ENCODE measurements at places on chromosomes 1 and 21. TPM values are rescaled to one million over a fixed set of nuclear protein-coding genes. Genes with fewer than 3 reads are reported as not detected.

ESPN gene
- total RNA-seq = 33.4 TPM

ORC1 gene
- total RNA-seq = 5.7 TPM

CHIT1 gene
- total RNA-seq = 0.20 TPM

CA6 gene
- total RNA-seq = not detected

CRYBG2 gene
- total RNA-seq = 111 TPM

PEX11B gene
- 31.6 TPM for total RNA-seq

TDRD10 gene
- 0.44 TPM for total RNA-seq

TAS1R1 gene
- not detected for total RNA-seq

DNA sequence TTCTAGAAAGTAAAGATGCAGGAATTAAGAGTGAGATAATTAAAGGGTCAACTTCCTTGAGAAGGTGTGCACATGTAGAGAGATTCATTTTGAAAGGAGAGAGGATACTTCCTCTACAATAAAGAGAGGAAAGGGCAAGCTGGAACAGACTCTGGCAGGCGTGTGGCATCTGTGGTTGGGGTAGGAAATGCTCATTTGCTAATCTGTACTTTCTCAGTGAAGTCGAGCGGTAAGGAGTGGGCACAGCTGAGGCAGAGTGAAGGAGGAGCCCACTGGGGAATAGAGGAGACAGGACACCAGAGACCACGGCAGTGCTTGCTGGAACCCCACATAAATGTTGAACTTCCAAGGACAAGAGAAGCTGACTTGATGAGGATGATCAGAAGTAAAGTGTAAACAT lies 49.1 kb downstream of the PCSK9 start:
- ATAC-seq = no peak

DNA sequence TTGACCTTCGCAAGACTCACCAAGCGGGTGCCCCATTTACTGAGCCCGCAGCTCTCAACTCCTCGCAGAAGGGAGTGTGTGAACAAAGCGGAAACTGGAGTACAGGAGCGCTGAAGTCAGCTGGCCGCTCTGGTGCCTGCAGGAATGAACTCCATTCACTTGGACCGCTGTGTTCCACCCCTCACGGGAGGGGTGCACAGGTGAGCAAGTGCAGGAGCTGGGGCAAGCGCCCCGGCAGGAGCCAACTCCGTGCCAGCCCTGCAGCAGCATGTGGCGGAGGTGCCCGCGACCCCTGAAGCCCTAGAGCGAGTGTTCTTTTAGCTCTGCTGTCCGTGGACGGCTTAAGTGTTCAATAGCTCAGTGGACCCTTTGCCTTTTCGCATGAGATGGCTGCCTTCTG lies 471.6 kb upstream of the ADGRL4 start:
- no peak for ATAC-seq

DNA sequence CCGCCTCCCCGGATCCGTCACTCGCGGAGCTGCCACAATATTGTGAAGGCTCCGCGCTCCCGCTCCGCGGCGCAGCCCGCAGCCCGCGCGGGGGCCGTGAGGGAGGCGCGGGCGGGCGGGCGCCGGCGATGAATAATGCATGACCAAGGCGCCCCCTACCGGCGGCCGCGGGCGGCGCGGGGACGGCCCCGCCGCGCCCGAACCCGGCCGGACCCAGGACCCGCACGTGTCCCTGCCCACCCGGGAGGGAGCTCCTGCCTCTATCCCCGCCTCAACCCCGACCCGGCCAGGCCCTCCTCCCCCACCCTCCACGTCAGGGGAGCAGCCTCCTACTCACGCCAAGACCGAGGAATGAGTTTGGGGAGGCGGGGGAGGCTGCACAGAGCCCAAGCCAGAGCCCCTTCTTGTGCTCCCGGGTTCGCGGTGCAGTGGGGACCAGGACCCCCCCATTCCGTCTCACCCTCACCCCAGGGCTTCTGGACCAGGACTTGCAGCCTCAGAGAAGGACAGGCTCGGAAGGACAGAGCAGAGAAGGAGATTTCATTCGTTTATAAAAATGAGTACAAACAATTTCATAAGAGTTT lies 70.8 kb upstream of the CASZ1 start:
- peak; percentile 81 for ATAC-seq

- no peak for ATAC-seq
Observed at GRCh38 chr1:183914891-183915290, 110.0 kb downstream of the RGL1 start.

- ATAC-seq = no peak
Observed at GRCh38 chr21:45256021-45256911, 31.4 kb downstream of the POFUT2 start.

- no peak for ATAC-seq
Observed at GRCh38 chr21:31295676-31296075, 48.4 kb downstream of the TIAM1 start.

DNA sequence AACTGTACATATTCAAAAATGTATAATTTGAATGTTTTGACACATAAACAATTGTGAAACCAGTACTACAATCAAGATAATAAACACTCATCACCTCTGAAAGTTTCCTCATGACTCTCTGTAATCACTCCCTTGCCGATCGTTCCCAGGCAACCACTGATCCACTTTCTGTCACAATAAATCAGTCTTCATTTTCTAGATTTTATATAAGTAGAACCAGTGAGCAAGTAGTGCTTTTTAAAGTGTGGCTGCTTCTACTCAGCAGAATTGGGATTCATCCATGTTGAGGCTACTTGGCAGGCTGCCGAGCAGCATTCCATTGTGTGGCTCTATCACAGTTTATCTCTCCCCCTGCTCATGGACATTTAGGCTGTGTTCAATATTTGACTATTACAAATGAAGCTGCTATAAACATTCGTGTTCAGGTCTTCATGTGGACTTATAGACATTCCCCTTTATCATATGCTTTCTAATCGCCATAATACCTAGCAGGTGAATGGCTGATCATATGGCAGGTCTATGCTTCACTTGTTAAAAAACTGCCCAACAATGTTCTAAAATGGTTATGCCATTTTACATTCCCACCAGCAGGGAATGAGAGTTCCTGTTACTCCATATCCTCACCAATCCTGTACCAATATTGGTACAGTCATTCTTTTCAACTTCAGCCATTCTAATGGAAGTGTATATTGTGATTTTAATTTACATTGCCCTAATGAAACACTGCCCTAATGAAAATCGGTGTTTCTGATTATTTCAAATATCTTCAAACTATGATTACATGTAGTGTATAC lies 20.5 kb downstream of the TEX38 start:
- ATAC-seq = no peak

GRCh38 chr21:43911935-43912487 lies 47.0 kb downstream of the AGPAT3 start:
- ATAC-seq = no peak

GRCh38 chr1:110859062-110859461 lies 13.9 kb upstream of the CD53 start:
- no peak for ATAC-seq

DNA sequence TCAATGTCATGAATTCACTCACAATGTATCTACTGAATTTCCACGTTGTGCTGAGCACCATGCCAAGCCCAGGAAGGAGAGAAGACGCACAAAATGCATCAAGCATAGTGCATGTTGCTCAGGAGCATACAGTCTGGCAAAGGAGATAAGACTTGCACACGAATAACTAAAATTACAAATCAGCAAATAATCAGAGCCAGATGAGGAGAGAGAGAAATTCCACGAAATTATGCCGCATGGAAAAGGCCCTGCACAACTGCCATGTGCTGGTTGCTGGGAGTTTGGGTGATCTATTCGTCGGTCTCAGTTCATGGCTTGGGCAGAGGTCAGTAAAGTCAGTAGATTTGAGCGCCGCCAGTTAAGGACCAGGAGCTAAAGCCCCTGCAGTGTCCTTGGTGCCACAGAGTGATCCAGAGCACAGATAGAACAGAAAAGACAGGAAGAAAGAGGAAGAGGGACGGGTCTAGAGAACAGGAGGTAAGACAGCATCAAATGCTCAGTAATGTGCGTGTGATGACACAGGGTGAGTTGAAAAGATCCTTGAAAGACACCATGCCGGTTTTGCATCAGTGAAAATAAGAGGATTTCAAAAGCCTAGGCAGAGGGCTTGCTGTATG lies 55.1 kb upstream of the ZNF281 start:
- no peak for ATAC-seq

Measured in esophagus mucosa (tissue), 1 donor.